ENCODE measurements at places on chromosomes 1 and 21.

DNA sequence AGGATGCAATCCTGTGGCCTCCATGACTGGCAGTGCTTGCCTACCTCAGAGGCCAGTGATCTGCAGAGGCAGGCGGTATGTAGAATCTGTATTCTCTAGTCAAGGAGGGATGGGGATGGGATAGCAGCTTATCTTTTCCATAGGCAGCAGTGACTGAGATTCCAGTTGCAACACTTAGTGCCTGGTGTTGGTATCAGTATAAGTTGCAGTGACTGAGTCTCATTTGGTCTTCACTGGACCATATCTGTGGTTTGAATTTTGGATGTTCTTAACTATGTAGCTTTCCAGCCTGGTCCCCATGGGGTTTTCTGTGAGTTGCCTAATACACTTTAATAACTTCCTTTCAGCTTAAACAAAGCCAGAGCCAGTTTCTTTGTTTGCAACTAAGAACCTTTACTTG, 16.5 kb downstream of the DYRK1A start:
- no peak for ATAC-seq

DNA sequence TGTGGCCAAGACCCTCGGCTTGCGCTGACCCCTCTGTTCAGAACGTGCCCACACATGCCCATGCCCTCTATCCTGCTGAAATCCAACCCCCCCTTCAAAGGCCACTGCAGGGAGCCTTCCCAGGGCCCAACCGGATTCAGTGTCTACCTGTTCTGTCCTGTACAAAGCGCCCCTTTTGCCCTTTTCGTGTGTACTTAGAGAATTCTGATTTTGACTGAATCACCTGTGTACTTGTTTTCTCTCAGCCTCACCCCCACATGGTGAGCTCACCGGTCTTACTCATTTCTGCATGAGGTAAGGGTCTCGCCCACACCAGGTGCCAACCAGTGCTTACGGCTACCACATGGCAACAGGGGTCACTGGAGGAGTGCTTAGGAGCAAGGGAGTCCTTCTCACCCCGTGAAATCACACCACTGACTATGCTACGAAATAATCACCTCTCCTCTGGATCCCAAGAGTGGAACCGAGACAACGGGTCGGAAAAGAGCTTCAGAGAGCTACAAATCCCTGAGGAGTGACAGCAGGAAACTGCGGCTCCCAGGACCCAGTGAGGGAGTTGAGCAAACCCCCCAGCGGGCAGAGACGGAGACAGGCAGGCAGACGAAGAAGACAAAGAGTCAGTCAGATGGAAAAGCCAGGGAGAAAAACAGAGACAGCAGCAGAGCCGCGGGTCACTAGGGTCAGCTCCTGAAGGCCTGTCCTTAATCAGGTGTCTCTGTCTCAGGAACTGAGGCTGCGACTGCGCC, 2.1 kb upstream of the S100A2 start:
- peak; percentile 51 for ATAC-seq

- ATAC-seq: no peak
These were observed 32.7 kb upstream of the SUCO start for GRCh38 chr1:172500207-172500606.

DNA sequence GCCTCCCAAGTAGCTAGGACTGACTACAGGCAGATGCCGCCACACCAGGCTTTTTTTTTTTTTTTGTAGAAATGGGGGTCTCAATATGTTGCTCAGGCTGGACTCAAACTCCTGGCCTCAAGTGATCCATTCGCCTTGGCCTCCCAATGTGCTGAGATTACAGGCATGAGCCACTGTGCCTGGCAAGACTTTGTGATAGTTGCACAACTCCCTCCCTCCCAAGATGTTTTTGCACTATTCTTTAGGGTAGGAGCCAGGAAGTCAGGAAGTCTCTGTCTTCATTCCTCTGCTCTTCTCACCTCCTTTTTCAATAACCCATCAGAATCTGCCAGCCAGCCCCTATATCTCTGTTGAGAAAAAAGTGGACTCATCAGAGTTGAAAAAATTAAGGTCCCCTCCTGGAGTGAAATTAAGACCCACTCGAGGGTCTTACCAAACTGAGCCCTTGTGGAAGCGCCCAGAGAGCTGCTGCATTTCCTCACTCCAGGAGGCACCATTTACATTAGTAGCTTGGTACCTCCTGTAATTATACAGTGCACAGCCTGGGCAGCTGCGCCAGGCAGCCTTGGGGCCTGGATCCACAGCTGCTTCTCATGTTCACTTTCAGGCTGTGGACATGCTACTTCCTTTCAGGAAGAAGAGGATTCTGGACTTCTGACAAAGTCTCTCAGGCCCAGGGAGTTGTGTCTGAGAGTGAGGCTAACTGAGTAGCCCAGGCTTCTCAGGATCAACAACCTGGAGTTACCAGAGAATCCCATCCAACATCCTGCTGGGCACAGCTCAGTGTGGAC, 24.0 kb downstream of the TCEA3 start:
- no peak for ATAC-seq

- ATAC-seq: no peak
These were observed 1.1 kb downstream of the TOR1AIP1 start for GRCh38 chr1:179883040-179883744.
